ENCODE measurements at places on chromosomes 11 and 22. TPM values are rescaled to one million over a fixed set of nuclear protein-coding genes. Genes with fewer than 3 reads are reported as not detected.

Gene CLCF1
- 5.4 TPM for total RNA-seq

Gene IMMP1L
- 56.7 TPM for total RNA-seq

Gene UPK3A
- 0.57 TPM for total RNA-seq

GRCh38 chr11:2766166-2766565 is 66.4 kb upstream of the KCNQ1OT1 start:
- no peak overlapping the region for H3K27ac ChIP-seq
- peaks cover 12% of the 10 kb centered on the region for H3K27me3 ChIP-seq
- no peaks in the 10 kb centered on the region for H3K4me1 ChIP-seq

DNA sequence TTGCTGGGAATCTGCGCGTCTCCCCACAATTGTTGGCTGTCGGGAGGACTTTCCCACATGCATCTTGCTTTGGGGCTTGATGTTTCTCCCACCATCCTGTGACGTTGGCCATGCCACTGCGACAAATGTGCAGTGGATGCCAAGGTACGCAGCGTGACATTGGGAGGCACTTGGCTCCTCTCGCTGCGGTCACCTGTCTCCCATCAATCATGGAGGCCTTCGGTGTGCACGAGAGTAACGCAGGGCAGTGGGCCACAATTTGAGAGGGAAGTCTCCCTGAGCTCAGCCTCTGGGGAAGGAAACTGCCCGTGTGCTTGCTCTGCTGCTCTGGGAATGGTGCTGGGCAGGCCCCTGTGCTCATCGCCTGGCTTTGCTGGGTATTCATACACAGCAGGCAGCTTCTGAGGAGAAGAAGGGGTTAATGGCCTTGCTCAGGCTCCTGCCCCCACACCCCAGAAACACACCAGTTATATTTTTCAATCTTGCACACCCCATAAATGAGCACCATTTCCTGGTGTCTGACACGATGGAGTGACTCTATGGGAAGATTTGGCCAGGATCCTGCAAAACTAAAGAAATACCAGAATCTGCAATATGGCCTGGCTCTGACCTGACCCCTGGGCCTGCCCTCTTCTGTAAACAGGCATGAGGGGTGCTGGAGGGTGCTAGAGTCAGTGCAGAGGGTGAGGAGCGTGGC is 153.5 kb downstream of the ADAMTS15 start:
- no peaks in the 10 kb centered on the region for H3K36me3 ChIP-seq
- DNase-seq = no peak
- H3K27ac ChIP-seq = no peak overlapping the region
- no peak overlapping the region for H3K4me3 ChIP-seq

GRCh38 chr22:39230261-39231196 is 14.3 kb downstream of the PDGFB start:
- peaks cover 10% of the 10 kb centered on the region for H3K4me1 ChIP-seq
- peaks cover 18% of the 10 kb centered on the region for H3K27me3 ChIP-seq
- peak overlapping the region; percentile 67 for H3K27ac ChIP-seq
- no peak overlapping the region for H3K4me3 ChIP-seq

DNA sequence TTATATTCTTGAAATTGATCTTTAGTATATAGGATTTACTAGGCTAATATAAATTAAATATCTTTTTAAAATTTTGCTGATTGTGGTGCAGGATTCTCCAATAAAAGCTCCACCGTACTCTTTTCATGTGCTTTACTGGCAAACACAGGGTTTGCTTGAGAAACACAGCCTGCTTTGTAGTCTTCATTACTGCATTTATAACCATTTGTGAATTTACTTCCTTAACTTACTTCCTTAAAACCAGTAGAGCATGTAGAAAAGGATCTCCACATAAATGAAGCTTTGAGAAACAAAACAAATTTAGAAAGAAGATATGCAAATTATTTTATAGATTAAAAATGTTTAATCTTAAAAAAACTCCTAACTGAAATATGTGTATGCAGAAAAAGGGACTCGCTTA is 28.8 kb downstream of the SWAP70 start:
- no peak overlapping the region for H3K4me3 ChIP-seq
- H3K36me3 ChIP-seq = peaks cover 18% of the 10 kb centered on the region
- no peaks in the 10 kb centered on the region for H3K27me3 ChIP-seq
- no peak for DNase-seq
- no peaks in the 10 kb centered on the region for H3K4me1 ChIP-seq
- H3K27ac ChIP-seq = no peak overlapping the region

DNA sequence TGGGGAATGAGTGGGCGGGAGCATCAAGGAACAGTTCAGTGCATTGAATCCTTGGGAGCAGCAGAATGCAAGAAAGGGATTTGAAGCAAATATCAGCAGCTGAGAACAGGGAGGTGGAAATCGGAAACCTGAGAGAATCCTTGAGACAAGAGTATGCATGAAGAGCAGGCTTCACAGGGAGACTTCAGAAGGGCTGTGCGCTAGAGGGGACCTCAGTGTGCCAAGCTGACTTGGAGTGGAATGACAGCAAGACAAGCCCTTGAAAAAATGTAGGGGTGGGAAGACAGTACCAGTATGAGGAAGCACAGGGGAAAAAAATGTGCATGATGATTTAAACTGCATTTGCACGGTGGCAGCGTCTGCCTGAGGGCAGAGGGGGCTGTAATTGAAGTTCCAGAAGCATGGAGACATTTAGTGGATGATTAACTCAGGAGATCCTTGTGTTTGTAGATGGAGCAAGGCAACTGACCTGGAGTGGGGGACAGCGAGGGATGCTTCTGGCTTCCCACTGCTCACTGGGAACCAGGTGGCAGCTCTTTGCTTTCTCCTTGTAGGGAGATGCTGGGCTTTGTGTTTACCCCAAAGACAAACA is 204.9 kb upstream of the PLET1 start:
- DNase-seq = no peak
- H3K27ac ChIP-seq = no peak overlapping the region
- H3K36me3 ChIP-seq = no peaks in the 10 kb centered on the region
- peaks cover 8% of the 10 kb centered on the region for H3K4me1 ChIP-seq
- peaks cover 3% of the 10 kb centered on the region for H3K27me3 ChIP-seq

DNA sequence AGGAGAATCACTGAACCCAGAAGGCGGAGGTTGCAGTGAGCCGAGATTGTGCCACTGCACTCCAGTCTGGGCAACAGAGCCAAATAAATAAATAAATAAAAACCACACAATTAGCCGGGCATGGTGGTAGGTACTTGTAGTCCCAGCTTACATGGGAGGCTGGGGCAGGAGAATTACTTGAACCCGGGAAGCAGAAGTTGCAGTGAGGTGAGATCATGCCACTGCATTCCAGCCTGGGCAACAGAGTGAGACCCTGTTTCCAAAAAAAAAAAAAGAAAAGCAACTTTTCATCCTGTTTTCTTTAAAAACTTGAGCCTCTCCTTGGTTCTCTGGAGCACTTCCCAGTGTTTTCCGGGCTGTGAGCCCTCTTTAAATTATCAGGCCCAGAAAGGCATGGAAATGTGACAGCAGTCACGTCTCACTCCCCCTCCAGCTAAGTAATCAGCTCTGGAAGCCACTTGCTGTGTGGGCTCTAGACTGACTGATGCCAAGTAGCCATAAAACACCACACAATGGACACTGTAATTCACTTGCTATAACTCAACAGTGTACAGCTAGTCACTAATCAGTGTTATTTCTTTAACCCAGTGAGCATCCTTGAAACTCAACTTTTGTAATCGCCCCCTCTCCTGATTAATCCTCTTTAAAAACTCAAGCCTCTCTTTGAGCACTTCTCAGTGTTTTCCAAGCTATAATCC is 13.0 kb upstream of the MCHR1 start:
- DNase-seq = no peak
- H3K4me1 ChIP-seq = peaks cover 2% of the 10 kb centered on the region
- H3K27ac ChIP-seq = no peak overlapping the region
- H3K27me3 ChIP-seq = no peaks in the 10 kb centered on the region
- no peaks in the 10 kb centered on the region for H3K36me3 ChIP-seq
- no peak overlapping the region for H3K4me3 ChIP-seq

DNA sequence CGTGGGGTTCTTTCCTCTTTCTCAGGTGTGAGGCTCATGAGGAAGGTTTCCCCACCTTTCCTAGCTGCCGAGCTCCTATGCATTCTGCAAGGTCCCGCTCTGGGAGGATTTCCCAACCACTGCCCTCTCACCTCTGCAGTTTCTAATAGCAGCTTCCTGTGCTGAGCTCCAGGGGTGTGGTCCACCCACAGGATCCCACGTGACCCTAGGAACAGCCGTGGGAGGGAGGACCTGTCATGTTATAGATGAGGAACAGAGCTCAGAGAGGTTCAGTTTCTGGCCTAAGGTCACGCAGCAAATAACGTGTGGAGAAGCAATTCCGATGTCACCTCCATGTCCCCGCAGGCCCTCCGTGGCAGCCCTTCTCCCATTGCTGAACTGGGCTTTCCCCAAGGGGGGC is 38.5 kb downstream of the FLRT1 start:
- no peak overlapping the region for H3K27ac ChIP-seq
- DNase-seq = no peak
- H3K4me3 ChIP-seq = no peak overlapping the region
- peaks cover 20% of the 10 kb centered on the region for H3K4me1 ChIP-seq
- H3K27me3 ChIP-seq = peaks cover 20% of the 10 kb centered on the region
- no peaks in the 10 kb centered on the region for H3K36me3 ChIP-seq

GRCh38 chr11:44507896-44508445 is 57.5 kb upstream of the CD82 start:
- no peaks in the 10 kb centered on the region for H3K36me3 ChIP-seq
- H3K27ac ChIP-seq = no peak overlapping the region
- H3K27me3 ChIP-seq = peaks cover 33% of the 10 kb centered on the region
- H3K4me3 ChIP-seq = no peak overlapping the region

DNA sequence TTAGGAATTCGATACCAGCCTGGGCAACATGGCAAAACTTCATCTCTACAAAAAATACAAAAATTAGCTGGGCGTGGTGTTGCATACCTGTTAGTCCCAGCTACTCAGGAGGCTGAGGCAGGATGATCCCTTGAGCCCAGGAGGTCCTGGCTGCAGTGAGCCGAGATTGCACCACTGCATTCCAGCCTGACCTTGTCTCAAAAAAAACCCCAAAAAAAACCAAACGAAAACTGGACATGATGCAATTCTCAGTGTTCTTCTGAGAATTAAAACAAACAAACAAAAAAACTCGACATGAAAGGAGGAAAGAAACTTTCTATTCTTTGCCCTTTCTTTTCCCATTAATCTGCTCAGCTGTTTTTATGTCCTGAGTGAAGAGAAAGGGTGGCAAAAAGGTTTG is 7.4 kb downstream of the MED17 start:
- peaks cover 13% of the 10 kb centered on the region for H3K4me1 ChIP-seq
- no peak overlapping the region for H3K27ac ChIP-seq
- H3K27me3 ChIP-seq = no peaks in the 10 kb centered on the region
- peaks cover 35% of the 10 kb centered on the region for H3K36me3 ChIP-seq
- no peak for DNase-seq
- no peak overlapping the region for H3K4me3 ChIP-seq

GRCh38 chr22:42069801-42070516 is 653 bp downstream of the NAGA start:
- peaks cover 4% of the 10 kb centered on the region for H3K27me3 ChIP-seq
- no peak for DNase-seq
- peak overlapping the region; percentile 83 for H3K27ac ChIP-seq
- peaks cover 9% of the 10 kb centered on the region for H3K36me3 ChIP-seq
- peak overlapping the region; percentile 80 for H3K4me3 ChIP-seq
- H3K4me1 ChIP-seq = peaks cover 7% of the 10 kb centered on the region

Data from progenitor cell of endocrine pancreas (in vitro differentiated cells).